ENCODE measurements at places on chromosomes 3 and 15. TPM values are rescaled to one million over a fixed set of nuclear protein-coding genes. Genes with fewer than 3 reads are reported as not detected.

The PRSS50 gene
- not detected for total RNA-seq

The MST1R gene
- total RNA-seq = 1.4 TPM

The PP2D1 gene
- total RNA-seq = not detected

The SKOR1 gene
- total RNA-seq = under 0.01 TPM

The OXTR gene
- 0.67 TPM for total RNA-seq

The C3orf49 gene
- total RNA-seq = not detected

The GASK1A gene
- total RNA-seq = 0.34 TPM

The SERPINI1 gene
- total RNA-seq = 3.9 TPM

The ITGB5 gene
- 84.0 TPM for total RNA-seq

The FGF12 gene
- 0.69 TPM for total RNA-seq

The IGDCC3 gene
- not detected for total RNA-seq

The FAM162A gene
- total RNA-seq = 12.0 TPM

The ROPN1 gene
- 19.6 TPM for total RNA-seq

The CCK gene
- not detected for total RNA-seq

The IMPG2 gene
- under 0.01 TPM for total RNA-seq

The CEMIP gene
- 5.6 TPM for total RNA-seq

The THAP10 gene
- total RNA-seq = 2.9 TPM

The MB21D2 gene
- 2.0 TPM for total RNA-seq

The EID1 gene
- total RNA-seq = 304 TPM

The DAZL gene
- total RNA-seq = not detected

The TLR9 gene
- total RNA-seq = not detected

The RTP3 gene
- not detected for total RNA-seq

The TMA7 gene
- 238 TPM for total RNA-seq

The KBTBD8 gene
- 0.73 TPM for total RNA-seq

The ERC2 gene
- total RNA-seq = not detected

The RCN2 gene
- 35.4 TPM for total RNA-seq

The VILL gene
- 5.5 TPM for total RNA-seq

The CRYGS gene
- 1.0 TPM for total RNA-seq

The TGM5 gene
- total RNA-seq = not detected

The NFKBIZ gene
- total RNA-seq = 147 TPM

The CAMP gene
- total RNA-seq = not detected

The SIDT1 gene
- under 0.01 TPM for total RNA-seq

The RTP4 gene
- total RNA-seq = 56.8 TPM

The SGO1 gene
- total RNA-seq = 17.9 TPM

The CADPS gene
- total RNA-seq = 5.8 TPM

The ZIC1 gene
- total RNA-seq = not detected

The LSMEM2 gene
- total RNA-seq = not detected

The CCR3 gene
- total RNA-seq = not detected

The LAMB2 gene
- 327 TPM for total RNA-seq

The TF gene
- 0.36 TPM for total RNA-seq
